ENCODE measurements at places on chromosomes 2 and 18.

DNA sequence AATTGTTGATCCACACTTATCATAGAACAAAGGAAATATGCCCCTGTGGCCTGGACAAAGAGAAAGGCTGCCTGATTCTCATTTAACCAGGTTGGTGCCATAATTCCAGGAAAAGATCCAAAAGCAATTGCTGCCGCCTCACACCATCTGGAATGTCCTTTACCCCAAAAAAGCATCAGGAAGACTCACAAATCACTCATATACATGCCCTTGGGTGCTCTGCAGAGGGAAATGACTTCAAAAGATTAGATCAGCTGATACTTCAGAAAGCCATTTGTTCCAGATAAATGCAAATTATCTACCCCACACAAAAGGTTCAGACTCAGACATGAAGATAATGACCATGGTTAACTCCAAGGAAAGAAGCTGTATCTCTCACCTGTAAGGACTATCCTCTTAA is 285.8 kb downstream of the C1D start:
- DNase-seq, result no peak

DNA sequence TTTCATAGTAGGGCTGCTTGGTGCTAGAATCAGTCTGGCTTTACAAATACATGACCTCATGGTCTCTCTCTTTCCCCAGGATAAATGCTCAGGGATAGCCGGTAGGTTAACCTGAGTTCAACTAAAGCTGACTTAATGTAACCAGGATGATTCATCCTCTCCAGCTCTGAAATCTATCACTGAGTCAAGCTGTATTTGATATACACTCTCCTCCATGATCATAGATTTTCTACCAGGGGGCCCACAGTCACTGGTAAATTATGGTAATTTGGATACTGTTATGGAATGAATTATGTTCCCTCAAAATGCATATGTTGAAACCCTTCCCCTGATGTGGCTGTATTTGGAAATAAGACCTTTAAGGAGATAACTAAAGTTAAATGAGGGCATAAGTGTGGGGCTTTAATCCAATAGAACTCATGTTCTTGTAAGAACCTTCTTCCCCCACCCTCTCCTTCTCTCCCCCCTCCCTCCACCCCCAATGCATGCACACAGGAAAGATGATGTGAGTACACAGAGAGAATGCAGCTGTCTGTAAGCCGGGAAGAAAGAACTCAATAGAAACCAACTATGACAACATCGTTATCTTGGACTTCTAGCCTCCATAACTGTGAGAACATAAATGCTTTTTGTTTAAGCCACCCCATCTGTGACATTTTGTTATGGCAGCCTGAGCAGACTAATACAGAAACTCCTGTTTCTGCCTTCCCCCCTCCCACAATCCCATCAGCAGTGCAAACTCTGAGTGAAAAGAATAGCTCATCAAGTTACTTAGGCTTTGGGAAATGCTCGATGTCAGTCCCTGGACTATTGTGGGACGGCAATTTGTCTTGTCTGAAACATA is 134.9 kb upstream of the KYNU start:
- DNase-seq, result no peak

DNA sequence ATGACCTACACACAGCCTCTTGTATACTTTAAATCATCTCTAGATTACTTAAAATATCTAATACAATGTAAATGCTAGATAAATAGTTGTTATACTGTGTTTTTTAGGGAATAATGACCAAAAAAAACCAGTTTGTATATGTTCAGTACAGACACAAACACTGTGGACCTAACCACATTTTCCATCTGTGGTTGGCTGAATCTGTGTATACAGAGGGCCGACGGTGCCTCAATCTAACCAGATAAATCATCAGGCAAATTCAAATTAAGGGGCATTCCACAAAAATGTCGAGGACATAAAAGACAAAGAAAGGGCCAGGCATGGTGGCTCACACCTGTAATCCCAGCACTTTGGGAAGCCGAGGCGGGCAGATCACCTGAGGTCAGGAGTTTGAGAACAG is 14.1 kb downstream of the MGAT4A start:
- DNase-seq, result no peak

- no peak for DNase-seq
Observed at GRCh38 chr2:53631313-53632125, 136.1 kb upstream of the CHAC2 start.

DNA sequence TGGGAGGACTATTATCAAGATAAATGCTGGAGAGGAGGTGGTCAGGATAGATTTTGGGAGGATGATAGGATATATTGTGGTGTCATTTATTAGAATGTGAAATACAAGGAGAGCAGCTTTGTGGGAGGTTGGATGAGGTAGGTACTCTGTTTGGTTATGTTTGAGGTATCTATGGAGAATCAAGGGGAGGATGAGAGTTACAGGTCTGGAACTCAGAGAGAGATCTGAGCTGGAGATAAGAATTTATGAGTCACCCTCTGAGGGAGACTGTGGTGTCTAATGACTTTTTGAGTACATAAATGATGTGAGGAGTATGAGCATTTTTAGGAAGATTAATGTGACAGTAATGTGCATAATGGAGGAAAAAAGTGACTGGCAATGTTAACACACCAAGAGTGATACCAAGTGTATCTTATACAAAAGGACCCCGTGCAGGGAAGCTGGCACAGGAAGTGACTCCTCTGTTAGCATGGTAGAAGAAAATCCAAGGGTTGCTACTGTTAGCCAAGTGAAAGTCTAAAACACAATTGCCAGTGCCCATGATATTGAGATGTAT is 48.2 kb downstream of the CRIM1 start:
- no peak for DNase-seq

- no peak for DNase-seq
Observed at GRCh38 chr2:173472112-173472511, 117.4 kb downstream of the CDCA7 start.

DNA sequence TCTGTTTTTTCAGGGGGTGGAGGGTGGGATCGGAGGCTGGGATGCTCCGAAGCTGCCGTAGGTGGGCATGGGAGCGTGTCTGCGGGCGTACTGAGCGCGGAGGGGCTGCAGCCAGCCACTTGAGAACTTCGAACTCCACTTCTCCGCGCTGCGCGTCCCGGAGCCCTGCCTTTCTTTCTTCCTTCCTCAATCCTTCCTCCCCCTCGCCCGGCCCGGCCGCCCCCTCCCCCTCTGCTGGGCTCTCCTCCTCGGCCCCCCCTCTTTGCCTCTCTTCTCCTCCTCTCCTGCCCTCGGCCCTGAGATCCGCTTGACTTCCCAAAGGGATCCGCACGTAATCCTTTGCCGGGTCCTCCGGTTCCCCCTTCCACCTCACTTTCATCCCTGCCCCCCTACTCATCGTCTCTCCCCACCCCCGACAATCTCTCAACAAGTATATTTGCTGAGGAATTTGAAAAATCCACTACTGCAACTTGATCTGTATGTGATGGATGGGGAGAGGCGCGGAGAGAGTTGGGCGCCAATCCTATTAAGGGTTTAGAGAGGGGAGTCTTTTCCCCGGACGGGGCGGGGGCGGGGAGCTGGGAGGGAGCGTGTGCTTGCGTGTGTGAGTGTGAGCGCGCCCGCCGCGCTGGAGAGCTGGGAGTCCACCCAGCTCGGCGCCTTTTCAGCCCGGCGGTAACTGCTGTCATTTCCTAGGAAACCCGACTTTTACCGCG is 1.1 kb downstream of the GLI2 start:
- DNase-seq, result peak; percentile 43

DNA sequence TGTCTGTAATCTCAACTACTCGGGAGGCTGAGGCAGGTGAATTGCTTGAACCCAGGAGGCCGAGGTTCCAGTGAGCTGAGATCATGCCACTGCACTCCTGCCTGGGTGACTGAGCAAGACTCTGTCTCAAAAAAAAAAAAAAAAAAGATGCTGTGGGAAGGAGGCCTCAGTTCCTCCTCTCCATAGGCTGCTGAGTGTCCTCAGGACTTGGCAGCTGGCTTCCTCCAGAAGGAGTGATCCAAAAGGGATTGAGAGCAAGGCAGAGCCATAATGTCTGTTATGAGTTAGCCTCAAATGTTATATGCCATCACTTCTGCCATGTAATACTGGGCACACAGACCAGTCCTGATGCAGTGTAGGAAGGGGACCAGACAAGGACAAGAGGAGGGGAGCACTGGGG is 6.6 kb upstream of the NPC1 start:
- no peak for DNase-seq

- DNase-seq, result no peak
Observed at GRCh38 chr2:174051068-174051467, 85.9 kb upstream of the SP3 start.

GRCh38 chr18:34624551-34624950 is 85.5 kb upstream of the DTNA start:
- DNase-seq, result no peak

DNA sequence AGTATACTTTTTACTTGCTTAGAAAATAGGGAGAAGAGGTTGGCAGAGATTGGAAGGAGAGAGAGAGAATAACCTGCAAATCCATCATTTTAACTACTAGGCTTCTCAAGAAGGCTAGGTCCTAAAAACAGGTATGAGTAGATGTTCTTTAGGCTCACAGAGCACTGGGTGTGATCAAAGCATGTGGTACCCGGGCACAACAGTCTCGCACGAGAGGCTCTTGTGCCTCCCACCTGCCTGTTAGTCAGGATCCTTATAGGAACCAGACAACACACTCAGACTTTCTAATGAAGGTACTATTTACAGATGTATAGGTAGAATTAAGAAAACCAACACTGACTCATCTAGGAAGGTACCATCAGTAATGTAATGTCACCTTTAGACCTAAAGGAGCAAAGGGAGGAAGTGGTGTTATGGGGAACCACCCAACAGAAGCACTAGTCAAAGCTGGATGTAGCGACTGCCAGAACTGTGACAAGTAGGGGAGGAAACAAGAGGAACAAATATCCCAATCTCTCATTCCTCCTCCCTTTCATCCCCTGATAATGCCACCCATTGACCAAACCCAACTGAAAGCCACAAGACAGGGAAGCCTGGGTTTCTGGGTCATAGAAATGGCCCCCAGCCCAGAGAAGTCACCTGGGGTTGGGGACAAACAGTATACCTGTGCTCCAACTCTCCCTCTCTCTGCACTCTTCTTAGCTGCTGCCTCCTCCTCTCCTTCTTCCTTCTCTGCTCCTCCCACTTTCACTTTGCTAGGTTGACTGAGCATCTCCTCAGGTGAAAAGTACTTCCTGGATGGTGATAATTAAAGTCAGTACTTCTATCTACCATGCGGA is 16.0 kb upstream of the MARCHF4 start:
- no peak for DNase-seq

GRCh38 chr2:240214790-240215675 is 74.6 kb upstream of the OTOS start:
- no peak for DNase-seq

DNA sequence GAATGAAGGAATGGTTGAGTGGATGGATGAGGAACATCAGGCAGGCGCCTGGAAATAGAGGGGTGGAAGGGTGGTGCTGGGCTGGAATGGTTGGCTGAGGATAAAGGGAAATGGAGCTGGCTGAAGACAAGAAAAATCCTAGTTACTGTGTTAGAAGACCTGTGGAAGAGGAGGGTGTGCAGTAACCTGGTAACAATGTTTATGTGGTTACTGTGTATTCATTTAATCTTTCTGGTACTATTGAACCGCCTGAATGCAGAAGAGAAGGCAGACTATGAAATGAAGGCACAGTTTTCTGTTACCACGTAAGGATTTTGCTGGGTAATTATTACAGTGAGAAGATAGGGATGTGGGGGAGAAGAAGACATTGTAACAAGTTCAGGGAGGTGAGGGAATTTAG is 110.3 kb upstream of the MGAT5 start:
- DNase-seq, result no peak

GRCh38 chr2:134320930-134321329 is 67.1 kb downstream of the MGAT5 start:
- no peak for DNase-seq

GRCh38 chr2:222017252-222017850 is 281.4 kb downstream of the PAX3 start:
- no peak for DNase-seq

GRCh38 chr2:164567335-164567989 is 53.8 kb downstream of the GRB14 start:
- no peak for DNase-seq

DNA sequence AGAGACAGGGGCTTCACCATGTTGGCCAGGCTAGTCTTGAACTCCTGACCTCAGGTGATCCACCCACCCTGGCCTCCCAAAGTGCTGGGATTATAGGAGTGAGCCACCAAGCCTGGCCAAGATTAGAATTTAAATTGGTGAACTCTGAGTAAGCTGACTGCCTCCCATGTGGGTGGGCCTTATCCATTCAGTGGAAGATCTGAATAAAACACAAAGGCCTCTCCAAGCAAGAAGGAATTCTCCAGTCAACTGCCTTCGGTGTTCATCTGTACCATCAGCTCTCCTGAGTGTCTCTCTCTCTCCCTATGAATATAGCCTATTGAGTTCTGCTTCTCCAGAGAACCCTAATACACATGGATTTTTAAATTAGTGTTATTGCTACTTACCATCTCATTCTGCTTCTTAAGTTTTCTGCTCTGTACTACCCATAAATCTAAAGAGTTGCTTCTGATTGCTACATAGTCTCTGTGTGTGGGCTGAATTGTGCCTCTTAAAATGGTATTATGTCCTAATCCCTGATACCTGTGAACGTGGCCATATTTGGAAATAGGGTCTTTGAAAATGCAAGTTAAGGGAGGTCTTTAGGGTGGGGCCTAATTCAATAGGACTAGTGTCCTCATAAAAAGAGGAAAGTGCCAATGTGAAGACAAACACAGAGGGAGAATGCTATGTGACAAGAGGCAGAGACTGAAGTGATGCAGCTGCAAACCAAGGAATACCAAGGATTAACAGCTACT is 36.3 kb downstream of the FBXO11 start:
- DNase-seq, result no peak

- no peak for DNase-seq
Observed at GRCh38 chr2:224160917-224161316, 121.8 kb upstream of the SERPINE2 start.

DNA sequence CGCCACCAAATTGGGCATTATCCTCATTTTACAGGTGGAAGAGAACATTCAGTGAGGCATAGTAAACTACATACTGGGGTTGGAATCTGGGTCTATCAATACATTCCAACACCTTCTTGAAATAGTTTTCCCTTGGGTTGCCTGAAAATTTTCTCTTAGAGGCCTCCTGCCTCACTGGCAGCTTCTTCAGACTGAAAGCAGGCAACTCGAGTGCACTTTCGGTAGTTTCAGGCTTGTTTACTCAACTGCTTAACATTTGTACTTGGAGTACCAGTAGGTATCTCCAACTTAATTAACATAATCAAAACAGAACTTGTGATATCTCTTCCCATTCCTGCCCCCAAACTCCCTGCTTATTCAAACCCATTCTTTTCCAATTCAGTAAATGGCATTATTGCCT is 36.2 kb upstream of the C2orf74 start:
- DNase-seq, result no peak

GRCh38 chr2:235665661-235666212 is 171.9 kb downstream of the AGAP1 start:
- no peak for DNase-seq

- no peak for DNase-seq
Observed at GRCh38 chr2:16120591-16121180, 180.3 kb downstream of the MYCN start.

- no peak for DNase-seq
Observed at GRCh38 chr2:239485622-239486021, 84.8 kb upstream of the HDAC4 start.

- no peak for DNase-seq
Observed at GRCh38 chr2:195343540-195343939, 313.5 kb upstream of the SLC39A10 start.

GRCh38 chr2:86617153-86617552 is 6.5 kb downstream of the RNF103 start:
- no peak for DNase-seq

- DNase-seq, result no peak
Observed at GRCh38 chr18:12340945-12341660, 33.1 kb downstream of the TUBB6 start.

Data from NCI-H510A (cell line).